Activated naive CD8-positive, alpha-beta T cell treated with anti-CD3 and anti-CD28 coated beads for 36 hours (primary cell): ENCODE measurements at places on chromosomes 1 and 21.
A peak's percentile ranks its signal among the peaks of the same experiment; 100 is the strongest.

- no peaks in the 10 kb centered on the region for H3K4me1 ChIP-seq
- H3K36me3 ChIP-seq: no peaks in the 10 kb centered on the region
Observed at GRCh38 chr1:7007902-7008301, 222.6 kb downstream of the CAMTA1 start.

DNA sequence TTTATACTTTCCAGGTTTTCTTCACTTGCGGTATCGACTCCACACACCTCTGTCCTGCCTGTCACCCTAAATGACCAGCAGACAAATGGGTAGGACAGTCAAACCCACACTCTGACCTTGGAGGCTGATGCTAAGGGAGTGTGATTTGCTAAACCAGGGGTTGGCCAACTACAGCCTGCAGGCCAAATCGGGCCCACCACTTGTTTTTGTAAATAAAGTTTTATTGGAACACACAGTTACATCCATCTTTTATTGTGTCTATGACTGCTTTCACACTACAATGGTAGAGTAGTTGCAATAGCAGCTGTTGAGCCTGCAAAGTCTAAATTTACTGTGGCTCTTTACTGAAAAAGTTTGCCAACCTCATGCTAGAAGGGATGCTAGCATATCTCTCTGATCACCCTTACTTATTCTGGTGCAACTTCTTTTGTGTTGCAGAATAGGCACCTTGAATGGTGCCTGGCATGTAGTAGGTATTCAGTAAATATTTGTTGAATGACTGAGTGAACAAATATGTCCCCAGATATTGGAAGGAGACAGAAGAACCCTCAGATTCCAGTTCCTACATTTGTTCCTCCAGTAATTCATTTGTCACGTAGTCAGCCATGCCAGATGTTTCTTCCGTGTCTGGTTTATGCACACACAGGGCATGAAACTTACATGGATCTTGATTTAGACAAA is 18.6 kb downstream of the IFNGR2 start:
- DNase-seq: no peak
- peaks cover 2% of the 10 kb centered on the region for H3K4me1 ChIP-seq
- peaks cover 4% of the 10 kb centered on the region for H3K36me3 ChIP-seq
- no peak overlapping the region for H3K27ac ChIP-seq

GRCh38 chr1:182768963-182769362 is 20.6 kb upstream of the NPL start:
- H3K27me3 ChIP-seq: peaks cover 20% of the 10 kb centered on the region

DNA sequence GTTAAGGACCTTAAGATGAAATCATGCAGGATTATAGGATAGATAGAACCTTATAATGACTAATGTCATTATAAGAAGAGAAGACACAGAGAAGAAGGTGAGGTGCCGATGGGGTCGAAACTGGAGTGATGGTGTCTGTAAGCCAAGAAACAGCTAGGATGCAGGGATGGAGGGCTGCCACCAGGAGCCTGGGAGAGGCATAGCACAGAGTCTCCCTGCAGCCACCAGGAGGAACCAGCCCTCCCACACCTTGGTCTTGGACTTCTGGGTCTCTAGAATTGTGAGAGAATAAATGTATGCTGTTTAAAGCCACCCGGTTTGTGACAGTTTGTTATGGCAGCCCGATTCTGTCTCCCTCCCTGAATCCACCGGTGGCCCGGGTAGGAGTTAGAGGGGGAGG is 337.2 kb upstream of the AJAP1 start:
- no peak overlapping the region for H3K4me3 ChIP-seq
- no peak overlapping the region for H3K27ac ChIP-seq
- no peaks in the 10 kb centered on the region for H3K4me1 ChIP-seq
- peaks cover 4% of the 10 kb centered on the region for H3K27me3 ChIP-seq
- no peak for DNase-seq

DNA sequence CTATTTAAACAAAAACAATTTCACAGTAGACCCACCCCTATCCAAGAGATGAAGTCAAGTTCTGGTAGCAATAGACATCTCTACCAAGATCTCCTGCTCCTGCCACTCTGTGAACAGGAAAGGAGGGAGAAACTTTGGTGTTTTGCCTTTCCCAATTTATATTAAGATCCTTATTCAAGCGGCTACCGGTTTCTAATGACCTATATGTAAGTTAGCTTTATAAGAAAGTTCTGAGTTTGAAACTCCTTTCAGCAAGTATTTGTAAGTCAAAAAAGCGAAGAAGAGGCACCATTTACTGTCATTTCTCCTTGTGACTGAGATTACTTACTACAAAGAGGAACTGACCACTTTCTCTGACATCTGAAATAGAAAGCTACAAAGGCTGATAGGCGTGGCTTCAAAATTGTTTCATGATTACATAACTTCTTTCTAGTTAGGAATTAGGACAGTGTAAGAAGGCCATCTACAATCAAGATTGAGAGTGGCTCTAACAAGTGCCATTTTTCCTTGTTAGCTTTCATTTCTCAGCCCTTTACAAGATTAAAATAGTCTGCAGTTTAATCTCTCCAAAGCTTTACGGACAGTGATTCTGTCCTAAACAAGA is at the start of gene MNDA:
Gene MNDA, plus strand, starts transcription at position 448 of the 604 bp plus-strand sequence. CDS start 10,803 bp downstream, outside the sequence.
- no peak within 1 kb of the TSS for H3K27ac ChIP-seq
- no peak for DNase-seq
- H3K36me3 ChIP-seq: peaks cover 2% of the 10 kb centered on the region
- no peak within 1 kb of the TSS for H3K4me3 ChIP-seq
- H3K4me1 ChIP-seq: peaks cover 5% of the 10 kb centered on the region
- no peaks in the 10 kb centered on the region for H3K27me3 ChIP-seq

GRCh38 chr1:100528871-100529270 is 9.1 kb upstream of the GPR88 start:
- no peak overlapping the region for H3K4me3 ChIP-seq
- peaks cover 27% of the 10 kb centered on the region for H3K4me1 ChIP-seq
- no peaks in the 10 kb centered on the region for H3K36me3 ChIP-seq
- no peak for DNase-seq

DNA sequence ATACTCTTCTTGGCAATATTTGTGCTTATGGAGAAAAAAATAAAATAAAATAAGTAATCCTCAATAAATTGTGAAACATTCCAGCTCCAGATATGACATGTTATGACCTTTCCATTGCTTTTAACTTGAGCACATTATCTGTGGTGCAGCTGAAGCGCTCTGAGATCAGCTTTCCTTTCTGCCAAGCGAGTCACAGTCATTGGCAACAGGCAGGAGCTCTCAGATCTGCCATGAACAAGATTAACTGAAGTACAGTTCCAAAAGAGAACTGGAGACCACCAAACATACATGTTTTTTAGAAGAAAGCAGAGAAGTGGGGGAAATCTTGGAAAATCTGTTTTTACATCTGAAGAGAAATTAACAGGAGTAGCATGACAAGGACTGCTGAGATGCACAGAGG is 89.2 kb upstream of the DSCAM start:
- H3K4me3 ChIP-seq: no peak overlapping the region
- DNase-seq: no peak
- no peaks in the 10 kb centered on the region for H3K36me3 ChIP-seq
- H3K4me1 ChIP-seq: no peaks in the 10 kb centered on the region
- H3K27ac ChIP-seq: no peak overlapping the region

- H3K27me3 ChIP-seq: peaks cover 14% of the 10 kb centered on the region
- no peak for DNase-seq
- H3K36me3 ChIP-seq: no peaks in the 10 kb centered on the region
- H3K27ac ChIP-seq: no peak overlapping the region
- no peak overlapping the region for H3K4me3 ChIP-seq
- H3K4me1 ChIP-seq: no peaks in the 10 kb centered on the region
Observed at GRCh38 chr1:211095381-211095780, 38.6 kb downstream of the KCNH1 start.

GRCh38 chr1:89358287-89358893 is 5.5 kb upstream of the GBP6 start:
- no peaks in the 10 kb centered on the region for H3K36me3 ChIP-seq
- H3K4me3 ChIP-seq: peak overlapping the region; percentile 70
- DNase-seq: peak; percentile 71
- peaks cover 46% of the 10 kb centered on the region for H3K4me1 ChIP-seq

- H3K36me3 ChIP-seq: no peaks in the 10 kb centered on the region
- H3K4me1 ChIP-seq: no peaks in the 10 kb centered on the region
- H3K4me3 ChIP-seq: no peak overlapping the region
Observed at GRCh38 chr1:115714572-115715141, 53.9 kb downstream of the CASQ2 start.

DNA sequence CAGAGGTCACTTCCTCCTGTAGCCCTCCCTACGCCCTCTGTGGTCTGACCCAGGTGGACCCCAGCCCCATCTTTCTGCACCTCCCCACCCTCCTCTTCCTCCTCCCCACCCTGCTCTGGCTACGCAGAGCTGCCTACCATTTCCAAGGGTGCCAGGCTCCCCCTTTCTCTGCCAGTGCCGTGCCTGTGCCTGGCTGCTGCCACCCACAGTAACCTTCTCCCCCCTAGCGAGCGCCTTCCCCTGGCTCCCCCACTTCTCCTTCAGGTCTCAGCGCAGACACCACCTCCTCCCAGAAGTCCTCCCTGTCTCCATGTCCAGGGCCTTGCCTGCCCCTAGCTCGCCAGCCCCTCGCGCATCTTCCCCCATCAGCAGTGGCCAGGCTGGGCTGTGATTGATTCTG is 471.5 kb downstream of the PTPRU start:
- H3K4me1 ChIP-seq: peaks cover 14% of the 10 kb centered on the region
- no peak for DNase-seq
- H3K4me3 ChIP-seq: no peak overlapping the region
- no peak overlapping the region for H3K27ac ChIP-seq

GRCh38 chr1:153525088-153525728 is 10.6 kb downstream of the S100A6 start:
- no peak overlapping the region for H3K4me3 ChIP-seq
- H3K36me3 ChIP-seq: no peaks in the 10 kb centered on the region

- peaks cover 73% of the 10 kb centered on the region for H3K27me3 ChIP-seq
- no peak overlapping the region for H3K27ac ChIP-seq
- H3K4me1 ChIP-seq: peaks cover 17% of the 10 kb centered on the region
- no peak overlapping the region for H3K4me3 ChIP-seq
Observed at GRCh38 chr1:87150143-87150542, 178.5 kb upstream of the LMO4 start.

DNA sequence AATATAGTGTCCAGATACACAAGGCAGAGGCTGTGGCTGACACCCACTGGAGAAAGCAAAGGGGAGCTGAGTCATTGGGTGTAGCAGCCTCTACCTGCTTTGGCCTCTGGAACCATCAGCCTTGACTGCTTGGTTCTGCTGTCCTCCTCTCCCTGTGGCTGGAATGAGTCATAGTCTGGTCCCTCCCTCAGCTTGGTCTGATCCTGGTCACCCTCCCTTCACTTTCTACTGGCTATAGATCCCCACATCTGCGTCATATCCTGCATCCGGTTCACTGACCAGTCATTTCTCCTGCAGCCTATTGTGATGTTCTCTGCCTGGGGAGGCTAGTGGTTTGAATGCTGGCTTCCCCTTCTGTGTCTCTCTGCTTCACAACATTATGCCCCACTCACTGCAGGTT is 372.8 kb upstream of the DAB1 start:
- DNase-seq: no peak
- no peak overlapping the region for H3K4me3 ChIP-seq
- no peaks in the 10 kb centered on the region for H3K36me3 ChIP-seq
- H3K27me3 ChIP-seq: peaks cover 3% of the 10 kb centered on the region
- H3K27ac ChIP-seq: no peak overlapping the region
- H3K4me1 ChIP-seq: no peaks in the 10 kb centered on the region

DNA sequence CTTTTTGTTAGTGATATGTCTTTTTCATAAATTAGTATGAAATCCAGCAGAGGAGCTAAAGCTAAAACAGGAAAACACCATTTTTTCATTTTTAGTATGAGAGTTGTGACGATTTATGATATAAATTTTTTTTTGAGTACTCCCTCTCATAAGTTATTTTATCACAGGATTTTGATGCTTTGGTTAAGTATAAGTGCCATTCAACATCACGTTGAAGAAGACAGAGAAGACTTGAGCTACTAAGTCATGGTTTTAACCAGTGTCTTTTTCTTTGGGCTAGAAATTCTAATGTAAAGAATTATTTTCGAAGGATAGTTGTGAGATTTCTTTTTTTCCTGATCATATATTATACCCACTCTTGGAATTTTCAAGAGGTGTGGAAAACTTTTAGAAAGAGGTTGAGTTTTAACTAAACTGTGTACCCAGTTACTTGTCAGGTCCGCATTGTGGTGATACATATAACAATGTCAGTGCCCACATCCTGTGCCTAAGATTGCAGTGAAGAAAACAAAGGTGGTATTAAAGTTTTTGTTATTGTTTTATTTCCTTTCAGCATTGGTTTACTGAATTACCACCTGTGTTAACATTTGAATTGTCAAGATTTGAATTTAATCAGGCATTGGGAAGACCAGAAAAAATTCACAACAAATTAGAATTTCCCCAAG is 93.8 kb downstream of the USP25 start:
- no peaks in the 10 kb centered on the region for H3K27me3 ChIP-seq
- peak overlapping the region; percentile 8 for H3K4me3 ChIP-seq
- peak overlapping the region; percentile 74 for H3K27ac ChIP-seq
- DNase-seq: no peak
- H3K36me3 ChIP-seq: peaks cover 31% of the 10 kb centered on the region

- H3K4me1 ChIP-seq: no peaks in the 10 kb centered on the region
- peaks cover 4% of the 10 kb centered on the region for H3K36me3 ChIP-seq
- peaks cover under 1% of the 10 kb centered on the region for H3K27me3 ChIP-seq
- no peak overlapping the region for H3K4me3 ChIP-seq
Observed at GRCh38 chr1:239982762-239983161, 108.9 kb upstream of the FMN2 start.
